ENCODE measurements at places on chromosomes 12 and 14. TPM values are rescaled to one million over a fixed set of nuclear protein-coding genes. Genes with fewer than 3 reads are reported as not detected.
A peak's percentile ranks its signal among the peaks of the same experiment; 100 is the strongest.

GRCh38 chr12:123027726-123028445 lies 47.4 kb downstream of the ARL6IP4 start:
- H3K27ac ChIP-seq = no peak overlapping the region
- no peak for DNase-seq
- H3K4me1 ChIP-seq = no peaks in the 10 kb centered on the region
- no peaks in the 10 kb centered on the region for H3K36me3 ChIP-seq
- H3K4me3 ChIP-seq = no peak overlapping the region
- H3K27me3 ChIP-seq = no peaks in the 10 kb centered on the region

Gene CNTN1
- 4.0 TPM for polyA plus RNA-seq

- no peaks in the 10 kb centered on the region for H3K27me3 ChIP-seq
- no peak for DNase-seq
- no peaks in the 10 kb centered on the region for H3K4me1 ChIP-seq
- no peak overlapping the region for H3K27ac ChIP-seq
Measured at GRCh38 chr14:73424453-73424852, 33.9 kb downstream of the NUMB start.

DNA sequence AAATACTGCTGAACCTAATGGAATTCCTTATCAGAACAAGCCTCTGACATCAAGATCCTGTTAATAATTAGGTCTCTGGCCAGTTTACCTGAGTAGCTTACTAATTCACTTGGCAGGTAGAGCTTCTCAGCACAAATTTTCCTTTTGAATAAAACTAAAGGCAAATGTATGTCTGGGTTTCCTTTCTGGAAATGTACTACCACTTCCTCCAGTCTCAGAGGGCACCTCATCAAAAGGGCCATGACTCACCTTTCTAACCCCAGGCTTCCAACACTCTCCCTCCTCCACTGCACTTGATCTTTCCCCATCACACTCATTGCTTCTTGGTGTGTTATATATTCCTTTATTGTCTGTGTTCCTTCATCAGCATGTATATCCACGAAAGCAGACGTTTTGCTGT lies 90.5 kb downstream of the SLC2A13 start:
- H3K27me3 ChIP-seq = no peaks in the 10 kb centered on the region
- H3K4me1 ChIP-seq = peaks cover 9% of the 10 kb centered on the region
- no peak for DNase-seq
- H3K36me3 ChIP-seq = no peaks in the 10 kb centered on the region

GRCh38 chr14:50924236-50924635 lies 20.0 kb downstream of the PYGL start:
- H3K4me1 ChIP-seq = no peaks in the 10 kb centered on the region
- H3K36me3 ChIP-seq = peaks cover 3% of the 10 kb centered on the region
- H3K4me3 ChIP-seq = no peak overlapping the region
- no peak for DNase-seq
- H3K27ac ChIP-seq = no peak overlapping the region

Gene DHRS4L2
- polyA plus RNA-seq = 12.3 TPM

- H3K27ac ChIP-seq = peak overlapping the region; percentile 88
- peak overlapping the region; percentile 51 for H3K4me3 ChIP-seq
- H3K4me1 ChIP-seq = peaks cover 30% of the 10 kb centered on the region
- no peaks in the 10 kb centered on the region for H3K27me3 ChIP-seq
Measured at GRCh38 chr12:6336889-6337853, 4.7 kb downstream of the TNFRSF1A start.

- H3K36me3 ChIP-seq = no peaks in the 10 kb centered on the region
- H3K4me3 ChIP-seq = no peak overlapping the region
- no peak overlapping the region for H3K27ac ChIP-seq
- H3K4me1 ChIP-seq = no peaks in the 10 kb centered on the region
- DNase-seq = no peak
Measured at GRCh38 chr12:80269803-80270552, 170.6 kb downstream of the OTOGL start.

DNA sequence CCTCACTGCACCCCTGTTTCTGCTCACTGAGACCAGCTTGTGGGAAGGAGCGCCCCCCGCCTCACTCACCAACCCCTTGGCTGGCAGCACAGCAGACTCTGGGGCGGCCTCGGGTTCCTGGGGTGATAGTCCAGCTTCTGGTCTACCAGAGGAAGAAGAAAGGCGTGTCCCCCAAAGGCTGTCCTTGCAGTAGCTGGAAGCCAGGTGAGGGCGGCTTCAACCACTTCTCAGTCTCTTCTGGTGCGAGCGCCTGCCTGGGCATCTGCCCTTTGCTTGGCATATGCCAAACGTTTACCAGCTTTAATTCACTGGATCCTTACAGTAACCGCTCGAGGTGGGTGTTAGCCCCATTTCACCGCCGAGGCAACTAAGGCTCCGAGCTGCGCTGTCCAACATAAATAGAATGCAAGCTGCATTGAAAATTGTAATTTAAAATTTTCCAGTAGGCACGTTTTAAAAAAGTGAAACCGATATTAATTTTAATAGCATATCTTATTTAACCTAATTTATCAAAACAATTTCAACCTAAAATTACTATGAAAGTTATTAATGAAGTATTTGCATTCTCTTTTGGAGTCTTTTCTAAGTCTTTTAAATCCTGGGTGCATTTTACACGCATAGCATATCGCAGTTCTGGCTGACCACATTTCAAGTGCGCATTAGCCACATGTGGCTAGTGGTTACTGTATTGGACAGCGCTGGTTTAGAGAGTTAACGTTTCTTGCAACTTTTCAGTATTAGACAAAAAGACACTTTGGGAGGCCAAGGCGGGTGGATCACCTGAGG lies 872 bp downstream of the FAM177A1 start:
- H3K36me3 ChIP-seq = no peaks in the 10 kb centered on the region
- DNase-seq = no peak

Gene WNT5B
- 1.2 TPM for polyA plus RNA-seq

Gene PZP
- 0.08 TPM for polyA plus RNA-seq

DNA sequence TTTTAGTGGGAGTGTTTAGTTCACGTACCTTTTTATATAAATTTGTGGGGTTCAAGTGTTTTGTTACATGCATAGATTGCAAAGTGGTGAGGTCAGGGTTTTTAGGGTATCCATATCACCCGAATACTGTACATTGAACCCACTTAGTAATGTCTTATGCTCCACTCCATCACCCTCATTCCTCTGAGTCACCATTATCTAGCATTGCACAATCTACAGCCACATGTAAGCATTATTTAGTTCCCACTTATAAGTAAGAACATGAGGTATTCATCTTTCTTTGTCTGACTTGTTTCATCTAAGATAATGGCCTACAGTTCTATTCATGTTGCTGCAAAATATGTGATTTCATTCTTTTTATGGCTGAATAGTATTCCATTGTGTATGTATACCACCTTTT lies 583.7 kb upstream of the LRFN5 start:
- no peak overlapping the region for H3K4me3 ChIP-seq
- H3K27ac ChIP-seq = no peak overlapping the region
- H3K4me1 ChIP-seq = no peaks in the 10 kb centered on the region
- no peaks in the 10 kb centered on the region for H3K36me3 ChIP-seq

Gene SYNE3
- polyA plus RNA-seq = 0.02 TPM

GRCh38 chr12:25675808-25676207 lies 122.7 kb upstream of the LMNTD1 start:
- no peaks in the 10 kb centered on the region for H3K27me3 ChIP-seq
- H3K4me1 ChIP-seq = 0 out of 2 replicates have a peak, but pooled peaks cover 4% of the 10 kb centered on the region
- no peak for DNase-seq
- no peak overlapping the region for H3K4me3 ChIP-seq
- no peaks in the 10 kb centered on the region for H3K36me3 ChIP-seq

GRCh38 chr12:10900530-10900929 lies 8.8 kb downstream of the TAS2R13 start:
- DNase-seq = no peak
- H3K4me1 ChIP-seq = no peaks in the 10 kb centered on the region
- H3K4me3 ChIP-seq = no peak overlapping the region
- no peaks in the 10 kb centered on the region for H3K27me3 ChIP-seq
- H3K36me3 ChIP-seq = no peaks in the 10 kb centered on the region

- peaks cover 3% of the 10 kb centered on the region for H3K4me1 ChIP-seq
- H3K36me3 ChIP-seq = no peaks in the 10 kb centered on the region
- H3K4me3 ChIP-seq = no peak overlapping the region
- no peak for DNase-seq
- H3K27ac ChIP-seq = no peak overlapping the region
- H3K27me3 ChIP-seq = no peaks in the 10 kb centered on the region
Measured at GRCh38 chr12:75294797-75295196, 35.3 kb downstream of the CAPS2 start.

- H3K36me3 ChIP-seq = no peaks in the 10 kb centered on the region
- no peak overlapping the region for H3K27ac ChIP-seq
- H3K4me1 ChIP-seq = no peaks in the 10 kb centered on the region
- H3K27me3 ChIP-seq = no peaks in the 10 kb centered on the region
- no peak overlapping the region for H3K4me3 ChIP-seq
Measured at GRCh38 chr14:91078095-91078737, 17.8 kb upstream of the RPS6KA5 start.

DNA sequence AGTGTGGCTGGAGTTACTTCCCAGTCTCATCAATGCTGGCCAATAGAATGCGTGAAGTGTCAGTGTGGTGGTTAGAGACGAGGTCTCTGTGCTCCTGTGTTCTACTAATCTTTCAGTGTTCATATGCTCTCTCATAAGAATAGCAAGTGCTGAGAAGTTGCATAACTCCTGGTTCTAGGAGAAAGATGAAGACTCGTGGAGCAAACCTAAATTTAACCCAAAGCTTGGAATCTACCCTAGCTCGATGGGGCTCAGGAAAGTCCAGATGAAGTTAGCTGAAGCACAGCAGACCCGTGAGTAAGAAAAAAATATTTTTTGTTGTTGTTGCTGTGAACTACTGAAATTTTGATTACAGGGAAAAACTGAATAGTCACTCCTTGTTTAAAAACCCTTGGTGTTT lies 412.6 kb downstream of the APAF1 start:
- no peak overlapping the region for H3K27ac ChIP-seq
- no peak for DNase-seq
- no peaks in the 10 kb centered on the region for H3K36me3 ChIP-seq
- H3K4me3 ChIP-seq = no peak overlapping the region
- H3K27me3 ChIP-seq = no peaks in the 10 kb centered on the region

Gene FGF6
- polyA plus RNA-seq = not detected

Gene KRT74
- polyA plus RNA-seq = not detected

Gene RNASE3
- not detected for polyA plus RNA-seq

Gene MYF5
- polyA plus RNA-seq = 0.09 TPM

Measured in H1 (cell line).